ENCODE measurements at places on chromosomes 11 and 22. TPM values are rescaled to one million over a fixed set of nuclear protein-coding genes. Genes with fewer than 3 reads are reported as not detected.

Gene LUZP2
- 5.6 TPM for polyA plus RNA-seq

Gene ELFN2
- polyA plus RNA-seq: 1.0 TPM

Gene ALG9
- polyA plus RNA-seq: 51.0 TPM

Gene FXYD2
- 6.6 TPM for polyA plus RNA-seq

Gene TMEM126B
- 57.2 TPM for polyA plus RNA-seq

Gene PLAAT4
- 7.4 TPM for polyA plus RNA-seq

Gene GLB1L2
- 5.0 TPM for polyA plus RNA-seq

Gene MED17
- 44.6 TPM for polyA plus RNA-seq

Gene VEGFB
- 76.2 TPM for polyA plus RNA-seq

Gene OR52N4
- polyA plus RNA-seq: not detected

Gene OR51D1
- polyA plus RNA-seq: not detected

DNA sequence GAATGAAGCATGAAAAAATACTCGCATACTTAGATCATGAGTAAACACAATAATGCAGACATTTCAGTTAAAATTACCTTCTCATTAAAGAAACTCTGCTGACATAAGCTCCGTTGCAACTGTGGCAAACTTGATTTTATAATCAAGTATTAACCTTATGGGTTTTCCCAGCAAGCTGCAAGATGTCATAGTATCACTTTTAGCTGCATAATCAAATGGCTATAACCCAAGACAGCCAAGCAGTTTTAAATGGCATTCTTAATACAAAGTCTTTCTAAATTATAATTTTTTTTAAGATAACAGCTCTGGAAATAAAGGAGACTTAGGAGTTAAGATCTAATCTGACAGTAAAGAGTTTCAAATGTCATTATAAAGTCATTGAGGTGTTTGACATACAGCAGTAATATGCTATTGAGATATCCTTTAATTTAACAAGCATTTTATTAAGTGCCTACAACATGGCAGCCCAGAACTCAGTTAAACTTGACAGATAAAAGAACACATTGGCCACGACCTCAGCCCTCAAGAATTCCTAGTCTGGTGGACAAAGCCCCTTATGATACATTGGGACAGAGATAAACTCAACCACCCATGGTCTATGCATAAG lies 163.1 kb upstream of the FAT3 start:
- H3K36me3 ChIP-seq: no peaks in the 10 kb centered on the region
- H3K4me1 ChIP-seq: no peaks in the 10 kb centered on the region
- no peak overlapping the region for H3K4me3 ChIP-seq

DNA sequence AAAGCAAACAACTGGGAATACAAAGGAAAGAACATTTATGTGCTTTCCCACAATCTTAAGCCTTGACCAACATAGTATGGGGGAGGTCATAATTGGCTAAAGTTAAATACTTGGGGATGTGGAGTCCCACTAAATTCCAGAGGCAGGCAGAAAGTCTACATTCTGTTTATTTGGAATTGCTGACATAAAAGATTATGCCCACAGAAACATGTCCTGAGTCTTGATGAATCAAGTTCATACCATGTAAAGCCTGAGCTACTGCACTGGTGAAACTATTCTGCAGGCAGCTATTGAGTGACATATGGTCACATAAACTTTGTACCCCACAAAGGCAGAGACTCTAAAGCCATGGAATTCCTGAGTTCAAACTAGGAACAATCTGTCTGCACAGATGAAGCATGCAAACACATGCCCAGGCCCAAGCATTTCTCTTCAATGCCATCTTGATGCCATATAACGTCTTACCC lies 69.9 kb upstream of the CHRM4 start:
- H3K27me3 ChIP-seq: no peaks in the 10 kb centered on the region
- no peak for DNase-seq
- H3K27ac ChIP-seq: no peak overlapping the region
- no peaks in the 10 kb centered on the region for H3K4me1 ChIP-seq

- no peak for DNase-seq
- no peaks in the 10 kb centered on the region for H3K27me3 ChIP-seq
- H3K36me3 ChIP-seq: no peaks in the 10 kb centered on the region
Observed at GRCh38 chr11:109088086-109088485, 333.9 kb upstream of the C11orf87 start.

- H3K36me3 ChIP-seq: no peaks in the 10 kb centered on the region
- H3K27ac ChIP-seq: no peak overlapping the region
- no peaks in the 10 kb centered on the region for H3K4me1 ChIP-seq
- DNase-seq: no peak
- no peaks in the 10 kb centered on the region for H3K27me3 ChIP-seq
Observed at GRCh38 chr11:20563866-20564265, 35.5 kb upstream of the SLC6A5 start.

GRCh38 chr11:43975629-43976028 lies 33.2 kb downstream of the C11orf96 start:
- DNase-seq: no peak
- H3K27me3 ChIP-seq: no peaks in the 10 kb centered on the region
- H3K4me3 ChIP-seq: no peak overlapping the region
- H3K27ac ChIP-seq: no peak overlapping the region
- no peaks in the 10 kb centered on the region for H3K4me1 ChIP-seq

DNA sequence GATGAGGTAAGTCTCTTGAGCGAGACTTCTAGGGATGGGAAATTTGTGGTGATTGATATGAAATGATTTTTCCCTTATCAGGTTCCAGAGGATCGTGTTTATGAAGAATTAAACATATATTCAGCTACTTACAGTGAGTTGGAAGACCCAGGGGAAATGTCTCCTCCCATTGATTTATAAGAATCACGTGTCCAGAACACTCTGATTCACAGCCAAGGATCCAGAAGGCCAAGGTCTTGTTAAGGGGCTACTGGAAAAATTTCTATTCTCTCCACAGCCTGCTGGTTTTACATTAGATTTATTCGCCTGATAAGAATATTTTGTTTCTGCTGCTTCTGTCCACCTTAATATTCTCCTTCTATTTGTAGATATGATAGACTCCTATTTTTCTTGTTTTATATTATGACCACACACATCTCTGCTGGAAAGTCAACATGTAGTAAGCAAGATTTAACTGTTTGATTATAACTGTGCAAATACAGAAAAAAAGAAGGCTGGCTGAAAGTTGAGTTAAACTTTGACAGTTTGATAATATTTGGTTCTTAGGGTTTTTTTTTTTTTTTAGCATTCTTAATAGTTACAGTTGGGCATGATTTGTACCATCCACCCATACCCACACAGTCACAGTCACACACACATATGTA lies 7.1 kb downstream of the MS4A2 start:
- H3K4me1 ChIP-seq: no peaks in the 10 kb centered on the region
- H3K36me3 ChIP-seq: no peaks in the 10 kb centered on the region
- H3K27ac ChIP-seq: no peak overlapping the region
- no peak for DNase-seq
- no peaks in the 10 kb centered on the region for H3K27me3 ChIP-seq

- no peak overlapping the region for H3K4me3 ChIP-seq
- H3K27ac ChIP-seq: no peak overlapping the region
- H3K27me3 ChIP-seq: no peaks in the 10 kb centered on the region
- no peaks in the 10 kb centered on the region for H3K36me3 ChIP-seq
Observed at GRCh38 chr11:27882066-27882697, 181.9 kb upstream of the BDNF start.

GRCh38 chr11:92667486-92668152 lies 301.8 kb upstream of the MTNR1B start:
- no peaks in the 10 kb centered on the region for H3K27me3 ChIP-seq
- no peak overlapping the region for H3K4me3 ChIP-seq
- no peak overlapping the region for H3K27ac ChIP-seq

DNA sequence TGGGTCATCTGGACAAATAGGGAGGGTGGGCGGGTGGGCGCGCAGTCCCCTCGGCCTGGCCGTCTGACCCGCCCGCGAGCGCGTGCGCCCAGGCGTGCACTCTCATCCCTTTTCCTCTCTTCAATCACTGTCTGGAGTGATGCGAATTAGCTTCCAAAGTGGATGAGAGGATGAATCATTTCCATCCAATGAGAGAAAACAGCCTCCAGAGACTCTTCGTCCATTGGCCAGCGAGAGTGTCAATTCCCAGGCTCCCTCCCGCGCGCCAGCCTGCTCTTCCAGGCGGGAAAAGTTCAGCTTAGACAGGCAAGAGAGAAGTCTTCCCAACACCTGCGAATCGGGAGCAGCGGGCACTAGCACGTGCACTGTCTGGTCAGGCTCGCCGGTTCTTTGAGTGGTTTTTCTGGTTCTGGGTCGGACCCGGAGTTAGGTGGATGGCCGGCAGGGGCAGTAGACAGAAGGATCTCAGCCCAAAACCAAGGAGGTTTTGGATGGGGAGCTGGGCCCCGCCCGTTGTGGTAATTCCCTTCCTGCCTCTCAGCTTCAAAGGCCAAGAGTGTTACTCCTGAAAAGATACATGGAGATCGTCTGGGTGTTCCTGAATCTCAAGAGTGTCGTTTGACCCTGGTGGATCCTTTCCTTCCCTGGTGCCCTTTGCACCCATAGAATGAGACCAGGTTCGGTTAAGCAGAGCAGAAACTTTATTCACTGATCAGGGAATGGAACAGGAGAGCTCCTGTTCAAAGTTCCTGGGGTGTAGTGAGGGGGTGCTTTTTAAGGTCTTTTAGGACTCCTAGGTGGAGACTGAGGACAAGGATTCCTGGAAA lies 33.4 kb upstream of the GLYATL1 start:
- no peaks in the 10 kb centered on the region for H3K4me1 ChIP-seq
- no peak for DNase-seq
- no peak overlapping the region for H3K27ac ChIP-seq
- no peaks in the 10 kb centered on the region for H3K36me3 ChIP-seq
- H3K27me3 ChIP-seq: peaks cover 12% of the 10 kb centered on the region

GRCh38 chr11:114925591-114925990 lies 247.3 kb downstream of the NXPE2 start:
- no peak overlapping the region for H3K4me3 ChIP-seq
- no peaks in the 10 kb centered on the region for H3K36me3 ChIP-seq
- H3K27ac ChIP-seq: no peak overlapping the region

GRCh38 chr11:35250621-35251020 lies 111.7 kb downstream of the CD44 start:
- H3K4me3 ChIP-seq: no peak overlapping the region
- H3K27me3 ChIP-seq: no peaks in the 10 kb centered on the region
- no peak for DNase-seq
- no peak overlapping the region for H3K27ac ChIP-seq

GRCh38 chr22:36197065-36197440 lies 4.6 kb downstream of the APOL4 start:
- no peaks in the 10 kb centered on the region for H3K36me3 ChIP-seq
- H3K4me1 ChIP-seq: peaks cover 5% of the 10 kb centered on the region
- peak overlapping the region; percentile 50 for H3K27ac ChIP-seq

DNA sequence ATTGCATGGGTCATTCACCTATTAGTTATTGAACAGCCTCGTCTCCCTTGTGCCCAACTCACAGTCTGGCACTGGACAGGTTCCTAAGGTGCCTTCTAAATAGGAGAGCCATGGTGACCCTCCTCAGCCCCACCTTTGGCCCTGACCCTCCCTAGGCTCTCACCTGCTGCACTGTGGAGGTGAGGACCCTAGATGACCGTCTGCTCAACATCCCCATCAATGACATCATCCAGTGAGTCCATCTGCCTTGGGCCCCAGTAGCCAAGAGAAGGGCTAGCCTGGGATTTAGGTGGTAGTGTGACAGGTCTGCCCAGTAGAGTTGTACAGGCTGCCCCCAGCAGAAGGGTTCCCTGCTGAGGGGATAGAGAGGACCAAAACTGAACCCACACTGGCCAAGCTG lies 13.6 kb downstream of the UCP2 start:
- DNase-seq: no peak
- no peaks in the 10 kb centered on the region for H3K36me3 ChIP-seq
- H3K4me3 ChIP-seq: no peak overlapping the region
- H3K27ac ChIP-seq: no peak overlapping the region
- no peaks in the 10 kb centered on the region for H3K4me1 ChIP-seq

DNA sequence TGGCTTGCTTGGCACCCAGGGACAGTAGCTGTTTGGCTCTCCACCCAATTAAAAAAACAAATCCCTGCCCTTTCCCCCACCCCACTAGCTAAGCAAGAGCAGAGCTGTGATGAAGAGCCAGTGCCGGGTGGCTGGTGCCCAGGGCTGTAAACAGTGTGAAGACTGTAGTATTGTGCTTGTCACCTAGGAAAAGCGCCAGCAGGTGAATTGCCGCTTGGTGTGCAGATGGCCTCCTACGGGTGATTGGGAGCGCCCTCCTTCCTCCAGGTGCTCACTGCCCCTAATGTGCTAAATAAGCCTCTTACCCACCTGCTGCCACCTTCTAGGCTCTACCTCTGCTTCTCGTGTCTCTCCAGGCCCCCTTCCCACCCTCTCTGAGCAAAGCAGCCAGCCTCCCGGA lies 18.4 kb upstream of the RAPSN start:
- peak overlapping the region; percentile 60 for H3K27ac ChIP-seq
- DNase-seq: no peak
- H3K36me3 ChIP-seq: no peaks in the 10 kb centered on the region
- no peaks in the 10 kb centered on the region for H3K27me3 ChIP-seq

DNA sequence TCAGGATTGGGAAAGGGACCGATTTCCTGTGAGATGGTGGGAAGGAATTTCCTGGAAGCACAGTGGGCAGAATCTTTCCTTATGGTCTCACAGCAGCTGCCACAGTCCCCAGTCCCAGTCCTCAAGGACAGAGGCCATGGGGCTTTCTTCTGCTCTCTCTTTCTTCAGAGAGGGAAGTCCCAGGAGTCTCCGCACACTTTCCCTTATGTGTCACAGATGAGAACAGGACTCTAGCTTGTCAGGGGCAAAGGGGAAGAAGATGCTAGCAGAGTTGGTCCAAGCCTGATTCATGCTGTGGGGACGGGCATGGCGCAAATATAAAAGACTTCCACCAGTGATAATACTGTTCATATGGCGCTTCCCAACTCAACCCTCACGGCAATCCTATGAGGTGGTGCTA lies 7.5 kb upstream of the PPFIA1 start:
- H3K4me3 ChIP-seq: no peak overlapping the region
- peaks cover 21% of the 10 kb centered on the region for H3K27me3 ChIP-seq
- no peaks in the 10 kb centered on the region for H3K36me3 ChIP-seq
- DNase-seq: no peak
- no peak overlapping the region for H3K27ac ChIP-seq
- H3K4me1 ChIP-seq: no peaks in the 10 kb centered on the region

GRCh38 chr11:77127920-77128691 lies at the start of gene MYO7A:
MYO7A (plus strand) TSS chr11:77128246; CDS start chr11:77130635, 2,389 bp downstream.
- H3K27ac ChIP-seq: no peak within 1 kb of the TSS
- peaks cover 28% of the 10 kb centered on the region for H3K27me3 ChIP-seq
- peak within 1 kb of the TSS; percentile 9 for H3K4me3 ChIP-seq
- H3K4me1 ChIP-seq: peaks cover 16% of the 10 kb centered on the region

DNA sequence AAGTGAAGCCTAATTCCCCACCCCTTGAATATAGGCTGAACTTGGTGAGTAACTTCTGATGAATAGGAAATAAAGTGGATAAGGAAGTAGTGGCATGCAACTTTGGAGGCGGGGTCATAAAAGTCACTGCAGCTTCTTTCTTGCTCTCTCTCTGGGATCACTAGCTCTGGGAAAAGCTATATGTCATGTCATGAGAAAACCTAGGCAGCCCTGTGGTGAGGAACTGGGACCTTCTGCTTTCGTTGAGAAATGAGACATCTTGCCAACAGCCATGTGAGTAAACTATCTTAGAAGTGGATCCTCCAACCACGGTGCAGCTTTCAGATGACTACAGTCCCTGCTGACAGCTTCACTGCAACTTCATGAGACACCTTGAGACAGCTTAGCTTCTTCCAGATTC lies 15.7 kb downstream of the ZNF214 start:
- no peaks in the 10 kb centered on the region for H3K27me3 ChIP-seq
- H3K27ac ChIP-seq: no peak overlapping the region
- no peaks in the 10 kb centered on the region for H3K4me1 ChIP-seq
- DNase-seq: no peak
- H3K36me3 ChIP-seq: no peaks in the 10 kb centered on the region

GRCh38 chr11:68841718-68842426 lies at the start of gene CPT1A:
CPT1A (minus strand) TSS chr11:68841916; CDS start chr11:68815474, 26,442 bp downstream.
- H3K27me3 ChIP-seq: no peaks in the 10 kb centered on the region
- peak within 1 kb of the TSS; percentile 95 for H3K27ac ChIP-seq
- DNase-seq: peak; percentile 97
- H3K4me1 ChIP-seq: peaks cover 24% of the 10 kb centered on the region

Measured in left lung (tissue), 14 donors.